ENCODE measurements at places on chromosomes 2 and 18.

GRCh38 chr2:667332-667999, 9.7 kb downstream of the TMEM18 start:
- peak; percentile 75 for DNase-seq

DNA sequence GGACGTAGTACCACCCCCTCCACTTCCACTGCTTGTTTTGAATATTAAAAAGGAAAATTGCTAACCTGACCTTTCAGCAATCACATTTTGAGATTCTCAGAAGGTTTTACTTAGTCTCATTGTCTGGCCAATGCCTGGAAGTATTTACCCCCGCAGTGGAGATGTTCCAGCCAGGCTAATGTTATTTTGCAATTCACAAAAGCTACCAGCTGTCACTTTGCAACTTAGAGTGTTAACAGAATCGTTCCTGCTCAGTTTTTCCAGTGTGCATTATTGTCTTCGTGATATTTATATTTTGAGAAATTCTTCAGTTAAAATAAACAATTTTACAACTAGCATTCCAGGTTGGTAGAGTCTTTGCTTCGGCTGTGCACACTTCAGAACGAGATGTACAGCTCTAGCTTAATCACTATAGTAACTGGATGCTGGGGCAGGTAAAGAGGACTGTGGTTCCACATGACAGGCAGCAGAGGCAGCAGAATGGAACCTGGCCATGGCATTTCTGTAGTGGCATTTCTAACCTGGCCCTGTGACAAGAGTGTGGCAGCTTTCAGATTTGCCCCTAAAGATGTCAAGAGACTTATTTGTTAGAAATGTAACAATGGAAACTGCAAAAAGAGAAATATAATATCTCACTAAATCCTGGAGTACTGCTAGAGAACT, 85.1 kb downstream of the DTNA start:
- no peak for DNase-seq

DNA sequence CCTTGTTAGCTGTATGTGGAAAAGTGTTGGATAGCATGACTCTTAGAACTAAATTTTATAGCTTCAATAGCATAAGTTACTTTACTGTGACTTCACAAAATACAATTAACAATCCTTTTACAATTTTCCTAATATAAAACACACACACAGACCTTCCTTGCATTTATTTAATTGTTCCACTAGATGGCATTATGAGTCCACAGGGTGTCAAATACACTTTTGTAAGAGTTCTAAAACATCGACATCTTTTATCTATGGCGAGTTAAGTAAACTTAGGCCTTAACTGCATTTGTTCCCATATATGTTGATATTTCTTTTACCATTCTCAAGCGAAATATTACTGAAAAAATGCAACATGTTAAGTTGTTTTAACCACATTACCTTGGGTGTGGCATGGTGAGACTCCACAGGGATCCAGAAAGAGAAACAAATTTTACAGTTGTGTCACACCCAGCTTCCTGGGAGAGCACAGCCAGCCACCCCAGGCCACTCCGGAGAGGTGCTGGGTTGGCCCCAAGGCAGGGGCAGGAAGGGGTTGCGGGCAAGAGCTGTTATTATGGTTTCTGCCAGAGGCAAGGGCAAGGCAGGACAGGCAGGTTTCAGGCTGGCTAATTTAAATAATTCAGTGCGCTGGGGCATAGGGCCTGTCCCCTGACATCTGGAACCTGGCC, 312.4 kb upstream of the MC4R start:
- peak; percentile 9 for DNase-seq

- no peak for DNase-seq
These were observed 25.1 kb upstream of the GPR75 start for GRCh38 chr2:53884883-53885282.

GRCh38 chr2:120989512-120990441, 254.1 kb downstream of the GLI2 start:
- no peak for DNase-seq

- no peak for DNase-seq
These were observed 172.3 kb downstream of the UBE2E3 start for GRCh38 chr2:181152701-181153100.

GRCh38 chr18:11155034-11155759, 5.8 kb upstream of the PIEZO2 start:
- DNase-seq: peak; percentile 49

DNA sequence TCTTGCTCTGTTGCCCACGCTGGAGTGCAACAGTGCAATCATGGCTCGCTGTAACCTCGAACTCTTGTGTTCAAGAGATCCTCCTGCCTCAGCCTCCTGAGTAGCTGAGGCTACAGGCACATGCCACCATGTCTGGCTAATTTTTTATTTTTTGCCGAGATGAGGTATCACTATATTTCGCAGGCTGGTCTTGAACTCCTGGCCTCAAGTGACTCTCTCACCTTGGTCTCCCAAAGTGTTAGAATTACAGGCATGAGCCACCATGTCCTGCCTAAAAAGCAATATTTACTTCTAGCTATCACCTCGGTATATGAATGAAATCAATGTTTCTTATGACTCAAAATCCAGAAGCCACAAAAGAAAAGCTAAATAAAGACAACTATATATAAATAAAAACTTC, 2.2 kb downstream of the BUB1 start:
- DNase-seq: no peak

- DNase-seq: peak; percentile 97
These were observed 15.0 kb upstream of the MYO1B start for GRCh38 chr2:191230174-191230573.

DNA sequence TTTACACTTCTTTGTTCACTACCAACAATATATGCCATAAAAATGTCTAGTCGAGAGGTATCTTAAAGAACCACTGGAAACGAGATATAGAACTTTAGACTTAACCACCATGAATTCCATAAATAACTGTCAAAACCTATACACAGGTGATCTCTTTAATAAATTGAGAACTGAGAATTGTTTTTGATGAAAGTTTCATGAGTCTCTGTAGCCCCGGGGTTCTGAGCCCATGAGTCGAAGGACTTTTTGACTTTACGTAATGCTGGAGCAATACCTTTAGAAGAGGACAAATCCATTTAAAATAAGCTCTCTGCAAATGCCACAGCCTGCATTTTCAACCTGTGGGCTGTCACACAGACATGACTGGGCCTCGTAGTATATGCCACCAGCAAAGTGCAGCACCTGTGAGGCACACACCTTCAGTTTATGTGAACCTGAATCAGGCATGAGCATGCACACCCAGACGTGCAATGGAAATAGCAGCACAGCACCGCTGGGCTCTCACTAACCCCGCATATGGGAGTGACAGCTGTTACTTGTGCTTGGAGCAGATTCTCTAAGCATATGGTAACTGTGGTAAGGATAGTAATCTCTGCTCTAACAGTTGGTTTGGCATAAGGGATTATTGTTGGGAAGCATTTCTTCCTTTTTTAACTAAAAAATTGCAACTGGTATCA, 383.2 kb downstream of the SOCS6 start:
- DNase-seq: no peak

- peak; percentile 85 for DNase-seq
These were observed 31.2 kb downstream of the STAMBP start for GRCh38 chr2:73859721-73860586.

- peak; percentile 35 for DNase-seq
These were observed 99.4 kb downstream of the ZNF516 start for GRCh38 chr18:76395609-76396008.

- DNase-seq: peak; percentile 54
These were observed 40.6 kb downstream of the TRABD2A start for GRCh38 chr2:84840306-84840705.

GRCh38 chr2:158637357-158637756, 157.8 kb upstream of the DAPL1 start:
- peak; percentile 55 for DNase-seq

DNA sequence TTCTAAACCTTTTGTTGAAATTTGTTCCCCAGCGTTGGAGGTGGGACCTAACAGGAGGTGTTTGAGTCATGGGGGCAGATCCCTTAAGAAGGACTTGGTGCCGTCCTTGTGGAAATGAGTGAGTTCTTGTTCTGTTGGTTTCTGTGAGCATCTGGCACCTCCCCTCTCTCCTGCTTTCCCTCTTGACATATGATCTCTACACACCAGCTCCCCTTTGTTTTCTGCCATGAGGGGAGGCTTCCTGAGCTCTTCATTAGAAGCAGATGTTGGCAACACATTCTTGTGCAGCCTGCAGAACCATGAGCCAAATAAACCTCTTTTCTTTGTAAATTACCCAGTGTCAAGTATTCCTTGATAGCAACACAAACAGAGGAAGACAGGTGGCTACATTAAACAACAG, 23.8 kb downstream of the NABP1 start:
- DNase-seq: peak; percentile 41

- peak; percentile 27 for DNase-seq
These were observed 16.4 kb downstream of the VIL1 start for GRCh38 chr2:218435003-218435982.

DNA sequence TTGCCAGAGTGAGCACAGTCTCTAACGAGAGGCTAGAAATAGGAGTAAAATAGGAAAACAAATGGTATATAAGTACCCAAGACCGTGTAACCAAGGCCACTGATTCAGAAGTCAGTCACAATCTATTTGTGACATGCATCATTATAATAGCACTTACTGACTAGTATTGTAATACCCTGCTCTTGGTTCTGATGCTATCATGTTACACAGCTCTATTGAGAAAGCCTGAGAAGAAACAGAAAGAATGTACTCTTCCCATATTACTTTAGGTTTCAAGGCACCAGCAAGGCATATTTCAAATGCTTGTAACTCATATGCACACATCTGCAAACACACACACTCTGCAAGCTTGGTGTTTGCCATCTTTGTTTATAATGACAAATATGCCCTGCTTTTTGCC, 746.4 kb downstream of the SLC4A3 start:
- peak; percentile 80 for DNase-seq

DNA sequence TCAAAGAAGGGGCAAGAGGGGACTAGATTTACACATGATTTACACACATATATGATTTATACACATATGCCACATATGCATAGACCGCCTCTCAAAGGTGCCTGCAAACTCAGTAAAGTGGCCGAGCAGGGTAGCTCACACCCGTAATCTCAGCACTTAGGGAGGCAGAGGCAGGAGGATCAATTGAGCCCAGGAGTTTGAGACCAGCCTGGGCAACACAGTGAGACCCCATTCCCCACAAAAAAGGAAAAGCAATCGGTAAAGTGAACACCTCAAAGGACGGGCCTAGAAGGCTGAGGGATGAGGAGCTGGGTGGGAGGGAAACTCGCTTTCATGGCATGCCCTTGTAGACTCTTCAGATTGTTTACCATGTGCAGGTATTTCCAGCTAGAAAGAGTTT, 5.1 kb downstream of the ANKRD39 start:
- no peak for DNase-seq

DNA sequence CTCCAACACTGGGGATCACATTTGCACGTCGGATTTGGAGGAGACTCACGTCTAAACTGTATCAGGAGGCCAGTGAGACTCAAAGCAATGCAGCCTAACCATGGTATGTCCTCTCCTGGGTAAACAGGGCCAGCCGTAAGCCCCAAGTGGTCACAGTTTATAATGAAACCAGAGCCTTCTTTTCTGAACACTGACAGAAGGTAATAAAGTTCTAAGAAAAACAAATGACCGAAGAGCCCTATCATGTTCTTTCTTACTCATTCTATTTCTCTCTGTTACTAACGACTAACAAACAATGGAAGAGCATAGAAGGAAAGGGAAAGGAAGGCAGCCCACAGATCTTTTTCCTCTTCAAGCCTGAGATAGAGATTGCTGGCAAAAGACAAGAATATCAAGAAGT, 796.8 kb upstream of the SOX11 start:
- no peak for DNase-seq

DNA sequence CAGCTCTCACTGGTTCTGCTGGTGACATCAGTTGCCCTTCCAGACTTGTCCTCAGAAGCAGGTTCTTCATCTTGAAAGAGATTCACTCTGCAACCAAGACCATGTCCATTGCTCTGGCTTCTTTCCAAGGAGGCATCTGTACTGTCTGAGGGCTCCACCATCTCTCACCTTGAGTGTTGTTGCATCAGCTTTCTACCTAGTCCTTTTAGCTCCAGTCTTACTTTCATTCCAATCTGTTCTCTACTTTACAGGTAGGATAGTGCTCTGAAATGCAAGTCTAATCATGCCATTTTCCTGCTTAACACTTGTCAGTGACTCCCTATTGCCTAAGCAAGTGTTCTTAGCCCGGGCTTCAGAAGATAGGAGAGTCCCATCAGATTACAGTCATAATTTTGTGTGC, 117.7 kb downstream of the EN1 start:
- no peak for DNase-seq

- DNase-seq: peak; percentile 58
These were observed 64.6 kb downstream of the COLEC12 start for GRCh38 chr18:435940-436339.

Measured in EH (cell line).